ENCODE measurements at places on chromosomes 2 and 18.

- no peak overlapping the region for H3K4me3 ChIP-seq
- H3K27me3 ChIP-seq, result no peaks in the 10 kb centered on the region
- no peak overlapping the region for H3K27ac ChIP-seq
- no peak for DNase-seq
Measured at GRCh38 chr2:190526105-190526750, 8.3 kb downstream of the NEMP2 start.

DNA sequence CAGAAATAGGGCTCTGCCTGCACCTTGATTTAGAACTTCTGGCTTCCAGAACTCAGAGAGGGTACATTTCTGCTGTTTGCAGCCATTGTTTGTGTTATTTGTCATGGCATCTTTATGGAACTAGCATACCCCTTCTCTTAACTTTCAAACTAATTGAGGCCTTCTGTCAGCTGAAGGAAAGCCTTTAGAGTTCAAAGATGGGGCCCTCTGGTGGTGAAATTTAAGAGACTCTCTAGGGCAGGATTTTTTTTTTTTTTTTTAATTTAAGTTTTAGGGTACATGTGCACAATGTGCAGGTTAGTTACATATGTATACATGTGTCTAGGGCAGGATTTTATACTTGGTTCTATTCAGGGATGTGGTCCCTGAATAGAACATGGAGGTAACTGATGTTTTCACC, 260.6 kb upstream of the LINC00305 start:
- H3K4me1 ChIP-seq, result no peaks in the 10 kb centered on the region
- no peak for DNase-seq
- no peaks in the 10 kb centered on the region for H3K27me3 ChIP-seq
- no peak overlapping the region for H3K27ac ChIP-seq
- H3K4me3 ChIP-seq, result no peak overlapping the region

DNA sequence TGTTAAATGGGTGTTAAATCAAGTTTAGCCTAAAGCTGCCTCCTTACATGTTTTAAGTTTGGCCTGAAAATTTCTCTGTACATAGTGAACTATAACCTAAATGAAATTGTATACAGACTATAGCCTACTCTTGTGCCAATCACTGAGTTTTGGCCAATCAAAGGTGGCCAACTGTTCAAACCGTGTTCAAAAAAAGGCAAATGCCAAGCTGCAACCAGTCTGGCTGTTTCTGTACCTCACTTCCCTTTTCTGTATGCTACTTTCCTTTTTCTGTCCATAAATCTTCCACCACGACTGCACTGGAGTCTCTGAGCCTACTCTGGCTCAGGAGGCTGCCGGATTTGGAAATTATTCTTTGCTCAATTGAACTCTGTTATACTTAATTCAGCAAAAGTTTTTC, 121.0 kb downstream of the SPOPL start:
- H3K36me3 ChIP-seq, result no peaks in the 10 kb centered on the region
- H3K4me3 ChIP-seq, result no peak overlapping the region
- no peaks in the 10 kb centered on the region for H3K27me3 ChIP-seq
- H3K27ac ChIP-seq, result no peak overlapping the region
- no peaks in the 10 kb centered on the region for H3K4me1 ChIP-seq
- no peak for DNase-seq

GRCh38 chr18:33660696-33661310, 82.8 kb downstream of the ASXL3 start:
- DNase-seq, result no peak
- no peaks in the 10 kb centered on the region for H3K36me3 ChIP-seq
- no peak overlapping the region for H3K27ac ChIP-seq
- H3K27me3 ChIP-seq, result no peaks in the 10 kb centered on the region
- H3K4me3 ChIP-seq, result no peak overlapping the region

GRCh38 chr18:25898965-25899364, 191.4 kb downstream of the SS18 start:
- no peaks in the 10 kb centered on the region for H3K27me3 ChIP-seq
- no peaks in the 10 kb centered on the region for H3K36me3 ChIP-seq
- no peak overlapping the region for H3K27ac ChIP-seq
- H3K4me1 ChIP-seq, result no peaks in the 10 kb centered on the region

- H3K27me3 ChIP-seq, result no peaks in the 10 kb centered on the region
- no peaks in the 10 kb centered on the region for H3K36me3 ChIP-seq
- no peak overlapping the region for H3K4me3 ChIP-seq
Measured at GRCh38 chr2:24672589-24672988, 120.6 kb downstream of the PTRHD1 start.

- H3K4me3 ChIP-seq, result no peak overlapping the region
- H3K4me1 ChIP-seq, result no peaks in the 10 kb centered on the region
- no peak overlapping the region for H3K27ac ChIP-seq
- H3K27me3 ChIP-seq, result peaks cover 90% of the 10 kb centered on the region
Measured at GRCh38 chr18:78986018-78986481, 6.4 kb downstream of the SALL3 start.

DNA sequence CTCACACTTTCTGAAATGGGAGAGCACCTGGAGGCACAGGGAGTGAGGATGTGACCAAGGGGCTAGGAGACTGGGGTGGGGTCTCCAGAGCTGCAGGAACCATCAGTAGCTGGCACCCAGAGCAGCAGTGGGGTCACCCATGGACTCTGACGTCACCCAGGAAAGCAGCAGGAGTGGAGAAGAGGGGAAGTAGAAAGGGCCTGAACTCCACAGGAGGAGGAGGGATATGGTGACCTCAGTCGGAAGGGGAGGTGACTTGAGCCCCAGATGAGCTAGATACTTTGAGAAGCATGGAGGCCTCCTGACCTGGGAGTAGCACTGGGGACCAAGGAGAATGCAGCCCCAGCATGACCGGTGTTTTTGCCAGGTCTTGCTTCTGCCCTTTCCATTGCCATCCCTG, 8.8 kb downstream of the NMUR1 start:
- no peak overlapping the region for H3K4me3 ChIP-seq
- H3K27me3 ChIP-seq, result no peaks in the 10 kb centered on the region
- H3K4me1 ChIP-seq, result peaks cover 3% of the 10 kb centered on the region
- H3K36me3 ChIP-seq, result no peaks in the 10 kb centered on the region
